ENCODE measurements at places on chromosomes 2 and 18.

GRCh38 chr18:8036551-8036950 lies 469.4 kb downstream of the PTPRM start:
- DNase-seq: peak; percentile 21

GRCh38 chr2:85663594-85664565 lies 4.1 kb downstream of the SFTPB start:
- DNase-seq: no peak

GRCh38 chr2:209102319-209102718 lies 321.5 kb upstream of the MAP2 start:
- no peak for DNase-seq

DNA sequence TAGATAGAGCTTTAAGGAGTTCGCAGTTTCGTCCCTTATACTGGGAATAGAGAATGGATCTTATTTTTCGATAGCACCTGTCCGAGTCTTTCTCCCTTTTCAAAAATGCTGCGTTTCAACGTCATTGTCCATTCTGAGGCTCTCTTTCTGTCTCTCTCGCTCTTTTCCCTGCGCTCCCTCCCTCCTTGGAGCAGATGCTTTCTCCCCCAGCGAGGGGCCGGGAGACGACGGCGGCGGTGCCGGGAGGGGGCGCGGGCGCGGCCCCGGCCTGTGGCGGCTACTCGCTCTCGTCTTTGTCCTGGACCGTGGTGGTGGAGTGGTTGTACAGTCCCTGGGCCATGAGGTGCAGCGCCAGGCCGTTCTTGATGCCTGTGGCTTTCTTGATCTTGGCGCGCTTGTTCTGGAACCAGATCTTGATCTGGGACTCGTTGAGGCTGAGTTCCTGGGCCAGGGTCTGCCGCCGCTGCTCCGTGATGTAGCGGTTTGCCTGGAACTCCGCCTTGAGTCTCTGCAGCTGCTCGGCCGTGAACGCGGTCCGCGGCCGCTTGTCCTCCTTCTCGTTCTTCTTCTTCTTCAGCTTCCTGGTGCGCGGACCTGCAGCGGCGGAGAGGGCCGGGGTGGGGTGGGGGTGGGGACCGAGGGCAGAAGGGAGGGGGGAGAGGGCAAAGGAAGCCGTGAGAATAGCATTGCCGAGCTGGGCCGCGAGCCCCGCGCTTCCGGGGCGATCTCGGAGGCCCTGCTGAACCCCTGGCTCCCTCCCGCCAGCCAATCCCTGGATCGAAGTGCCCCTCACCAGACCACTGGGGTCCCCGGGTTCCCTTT lies 4.6 kb downstream of the EN1 start:
- no peak for DNase-seq

- DNase-seq: no peak
These were observed 4.6 kb downstream of the DPP4 start for GRCh38 chr2:162069267-162069903.

GRCh38 chr18:8630546-8630945 lies 21.3 kb downstream of the RAB12 start:
- DNase-seq: no peak
